Naive B cell (primary cell): ENCODE measurements at places on chromosomes 12 and 14. TPM values are rescaled to one million over a fixed set of nuclear protein-coding genes. Genes with fewer than 3 reads are reported as not detected.

The RHOF gene
- polyA plus RNA-seq = 54.3 TPM

The WASHC3 gene
- polyA plus RNA-seq = 146 TPM

The OVCH1 gene
- not detected for polyA plus RNA-seq

The PMCH gene
- polyA plus RNA-seq = not detected

DNA sequence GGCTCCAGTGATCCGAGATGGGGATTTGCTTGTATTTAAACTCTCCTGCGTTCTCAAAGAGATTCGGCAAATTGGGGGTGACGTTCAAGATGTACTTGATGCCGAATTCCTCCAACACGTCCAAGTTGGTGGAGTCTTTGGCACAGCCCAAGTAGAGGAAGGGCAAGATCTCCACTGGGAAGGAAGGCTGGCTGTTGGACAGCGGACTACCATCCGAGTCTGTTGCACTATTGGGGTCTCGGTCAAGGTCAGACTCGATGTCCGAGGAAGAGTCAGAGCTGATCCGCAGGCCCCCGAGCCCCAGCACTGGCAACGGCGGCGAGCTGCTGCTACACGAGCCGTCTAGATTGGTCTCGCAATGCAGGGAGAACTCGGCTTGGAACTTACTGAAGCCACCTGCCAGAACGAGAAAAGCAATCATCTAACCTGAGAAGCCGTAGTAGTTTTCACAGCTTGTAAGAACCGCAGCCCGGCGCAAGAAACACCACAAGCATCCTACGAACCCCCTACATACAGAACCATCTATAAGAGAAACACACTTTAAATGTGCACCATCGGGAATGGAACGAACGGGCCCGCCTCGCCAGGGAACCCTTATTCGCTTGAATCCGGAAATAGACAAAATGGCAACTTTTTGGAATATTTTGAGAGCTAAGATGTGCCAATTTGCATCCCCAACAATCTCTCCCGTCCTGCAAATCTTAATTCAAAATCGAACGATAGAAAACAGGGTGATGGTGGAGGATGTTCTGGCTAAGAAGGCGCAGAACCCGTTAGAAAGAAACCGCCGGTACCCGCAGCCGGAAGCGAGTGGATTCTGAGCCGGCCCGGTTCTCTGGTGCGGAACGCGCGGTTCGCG is 1.4 kb downstream of the DUSP6 start:
- H3K4me1 ChIP-seq = peaks cover 53% of the 10 kb centered on the region
- H3K4me3 ChIP-seq = peak overlapping the region; percentile 97
- H3K27ac ChIP-seq = peak overlapping the region; percentile 98
- H3K36me3 ChIP-seq = no peaks in the 10 kb centered on the region
- peak; percentile 42 for DNase-seq

DNA sequence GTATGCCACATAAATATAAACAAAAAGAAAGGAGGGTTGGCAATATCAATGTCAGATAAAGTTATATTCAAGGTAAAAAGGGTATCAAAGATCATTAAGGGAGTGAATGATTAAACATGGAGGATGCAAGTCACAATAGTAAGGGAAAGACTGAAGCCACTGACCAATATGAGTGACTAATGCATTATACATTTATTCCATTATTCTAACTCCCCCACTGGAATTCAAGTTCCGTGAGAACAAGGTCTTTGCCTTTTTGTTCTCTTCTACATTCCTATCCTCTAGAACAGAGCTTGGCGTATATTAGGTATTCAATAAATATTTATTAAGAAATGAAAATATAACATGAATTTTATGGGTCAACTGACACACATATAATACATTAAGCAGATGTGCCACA is 30.7 kb downstream of the MAP4K5 start:
- peaks cover 13% of the 10 kb centered on the region for H3K36me3 ChIP-seq
- DNase-seq = no peak
- H3K4me1 ChIP-seq = peaks cover 17% of the 10 kb centered on the region
- H3K4me3 ChIP-seq = no peak overlapping the region
- H3K27me3 ChIP-seq = no peaks in the 10 kb centered on the region

DNA sequence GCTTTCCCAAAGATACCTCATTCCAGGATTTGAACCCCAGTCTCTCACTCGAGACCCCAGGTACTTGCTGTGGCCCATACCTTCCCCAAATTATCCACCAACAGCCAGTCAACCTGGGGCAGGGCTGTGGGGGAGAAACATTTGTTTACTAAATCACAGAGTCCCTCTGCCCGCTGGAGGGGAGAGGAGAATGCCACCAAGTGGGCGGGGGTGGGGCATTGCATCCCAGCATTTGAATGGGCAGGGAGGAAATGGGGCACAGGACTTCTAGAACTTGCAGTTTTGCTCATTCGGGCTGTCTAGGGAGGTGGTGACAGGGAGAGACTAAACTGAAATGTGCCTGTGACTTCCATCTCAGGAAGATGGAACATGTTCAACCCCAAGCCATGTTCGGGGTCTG is 10.9 kb upstream of the SERPINA9 start:
- DNase-seq = no peak
- H3K27me3 ChIP-seq = peaks cover 43% of the 10 kb centered on the region

DNA sequence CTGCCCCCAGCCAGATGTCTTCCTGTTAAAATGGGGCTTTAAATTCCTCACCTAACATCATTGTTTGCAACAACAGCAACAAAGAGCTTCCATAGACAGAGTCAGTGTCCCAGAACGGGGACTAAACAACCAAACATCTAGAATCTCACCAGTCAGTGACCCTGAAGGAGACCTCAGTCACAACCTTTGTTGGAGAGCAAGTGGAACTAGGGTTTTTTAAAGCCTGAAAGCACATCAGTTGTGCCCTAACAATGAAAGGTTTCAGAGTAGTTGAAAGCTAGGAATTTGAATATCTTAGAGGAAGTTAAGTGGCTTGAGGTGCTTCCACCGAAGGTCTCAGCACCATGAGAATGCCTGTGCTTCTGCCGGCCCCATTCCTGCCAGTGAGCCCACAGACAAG is 5.0 kb upstream of the ALDH2 start:
- no peak for DNase-seq
- peak overlapping the region; percentile 90 for H3K27ac ChIP-seq
- H3K27me3 ChIP-seq = no peaks in the 10 kb centered on the region
- peaks cover 4% of the 10 kb centered on the region for H3K36me3 ChIP-seq
- peaks cover 92% of the 10 kb centered on the region for H3K4me1 ChIP-seq

DNA sequence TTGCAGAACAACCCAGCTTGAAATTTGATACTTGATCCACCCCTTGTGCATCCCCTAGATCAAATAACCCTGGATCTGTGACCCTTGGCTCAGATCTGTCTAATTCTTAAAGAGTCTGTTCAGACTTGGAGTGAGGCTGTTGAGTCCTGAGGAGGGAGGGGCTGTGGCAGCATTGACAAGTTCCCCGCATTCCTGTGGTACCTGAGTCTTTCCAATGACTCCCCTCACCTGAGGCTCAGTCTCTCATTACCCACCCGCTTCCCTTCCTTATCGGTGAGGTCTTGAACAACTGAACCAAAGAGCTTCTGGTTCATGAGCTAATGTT is 16.1 kb upstream of the HDAC7 start:
- no peak for DNase-seq
- peaks cover 41% of the 10 kb centered on the region for H3K4me1 ChIP-seq
- H3K36me3 ChIP-seq = no peaks in the 10 kb centered on the region
- peak overlapping the region; percentile 65 for H3K27ac ChIP-seq
- no peaks in the 10 kb centered on the region for H3K27me3 ChIP-seq

- no peak overlapping the region for H3K27ac ChIP-seq
- H3K36me3 ChIP-seq = no peaks in the 10 kb centered on the region
- H3K4me3 ChIP-seq = no peak overlapping the region
These were observed 3.2 kb downstream of the TDRD9 start for GRCh38 chr14:103931422-103931821.

GRCh38 chr12:104180374-104180773 is 35.2 kb upstream of the TXNRD1 start:
- peaks cover 14% of the 10 kb centered on the region for H3K36me3 ChIP-seq
- H3K27ac ChIP-seq = no peak overlapping the region
- no peaks in the 10 kb centered on the region for H3K4me1 ChIP-seq
